ENCODE measurements at places on chromosomes 5 and 9.

- DNase-seq = no peak
Measured at GRCh38 chr5:176817841-176818377, 7.5 kb downstream of the UNC5A start.

- DNase-seq = no peak
Measured at GRCh38 chr5:96377167-96377566, 55.9 kb downstream of the PCSK1 start.

GRCh38 chr9:92739346-92739970 is 25.2 kb downstream of the BICD2 start:
- DNase-seq = no peak

GRCh38 chr5:107717816-107718215 is 47.1 kb upstream of the EFNA5 start:
- DNase-seq = no peak

DNA sequence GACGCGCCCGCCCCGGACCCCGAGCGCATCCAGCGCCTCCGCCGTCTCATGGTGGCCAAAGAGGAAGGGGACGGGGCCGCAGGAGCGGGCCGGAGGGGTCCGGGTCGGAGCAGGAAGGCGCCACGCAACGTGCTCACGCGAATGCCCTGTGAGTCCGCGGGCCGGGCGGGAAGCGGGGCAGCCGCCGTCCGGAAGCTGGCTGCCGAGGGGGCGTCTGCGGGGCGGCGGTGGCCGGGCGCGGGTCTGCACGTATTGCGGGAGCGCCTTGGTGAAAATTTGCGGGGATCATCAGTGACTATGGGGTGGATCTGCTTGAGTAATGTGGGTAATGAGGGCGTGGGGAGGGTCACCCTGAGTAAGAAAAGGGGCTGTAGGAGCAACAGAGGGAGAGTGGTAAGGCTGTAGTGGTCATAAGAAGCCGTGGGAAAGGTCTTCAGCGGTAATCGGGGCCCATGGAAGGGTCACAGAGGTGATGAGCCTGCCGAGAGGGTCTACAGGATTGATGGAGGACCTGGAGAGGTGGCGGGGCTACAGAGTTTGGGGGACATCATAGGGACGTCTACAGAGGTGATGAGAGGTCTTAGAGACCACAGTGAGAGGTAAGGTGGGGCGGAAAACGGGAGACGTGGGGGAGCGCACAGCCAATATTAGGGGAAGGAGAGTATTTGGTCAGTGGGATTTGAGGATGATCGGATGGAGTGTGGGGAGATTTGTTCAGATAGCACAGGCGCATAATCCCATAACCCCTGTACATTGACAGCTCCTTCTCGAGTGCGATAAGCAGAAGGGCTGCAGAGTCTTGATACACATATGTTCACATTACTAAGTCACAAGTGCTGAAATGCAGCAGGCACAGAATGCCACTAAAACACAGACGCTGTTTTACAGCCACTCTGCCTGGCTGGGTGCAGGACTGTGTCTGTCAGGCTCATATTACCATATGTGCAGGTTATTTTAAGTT is 819 bp downstream of the LSM11 start:
- DNase-seq = no peak

GRCh38 chr5:100647461-100648230 is 112.5 kb downstream of the FAM174A start:
- no peak for DNase-seq

DNA sequence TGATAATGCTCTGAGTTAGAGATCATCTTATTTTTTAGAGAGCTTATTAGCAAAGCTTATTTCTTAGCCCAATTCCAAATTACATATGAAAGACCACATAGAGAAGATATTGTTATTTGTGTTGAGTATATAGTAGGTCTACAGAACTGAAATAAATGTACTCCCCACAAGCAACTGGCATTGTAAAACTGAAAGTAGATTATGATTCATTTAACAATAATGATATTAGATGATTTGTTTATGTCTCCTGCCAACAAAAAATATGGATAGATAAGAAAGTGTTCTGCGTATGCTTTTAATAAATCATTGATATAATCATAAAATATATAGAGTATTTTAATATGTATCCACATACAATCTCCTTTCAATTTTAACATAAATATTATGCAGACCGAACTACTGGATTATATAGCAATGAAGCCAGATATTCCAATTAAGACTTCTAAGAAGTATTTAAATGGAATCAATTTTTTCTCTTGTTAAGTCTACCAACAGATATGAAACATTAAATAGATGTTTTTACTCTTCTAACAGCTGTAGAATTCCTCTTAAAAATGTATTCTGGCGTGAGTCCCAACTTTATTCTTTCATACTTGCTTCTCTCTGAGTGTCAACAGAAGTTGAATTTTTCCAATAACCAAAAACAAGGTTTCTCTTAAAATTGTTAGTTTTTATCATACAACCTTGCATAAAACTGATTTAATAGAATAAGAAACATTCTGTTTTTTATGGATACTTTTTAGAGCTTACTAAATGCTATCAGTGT is 15.6 kb upstream of the DAB2 start:
- DNase-seq = no peak

DNA sequence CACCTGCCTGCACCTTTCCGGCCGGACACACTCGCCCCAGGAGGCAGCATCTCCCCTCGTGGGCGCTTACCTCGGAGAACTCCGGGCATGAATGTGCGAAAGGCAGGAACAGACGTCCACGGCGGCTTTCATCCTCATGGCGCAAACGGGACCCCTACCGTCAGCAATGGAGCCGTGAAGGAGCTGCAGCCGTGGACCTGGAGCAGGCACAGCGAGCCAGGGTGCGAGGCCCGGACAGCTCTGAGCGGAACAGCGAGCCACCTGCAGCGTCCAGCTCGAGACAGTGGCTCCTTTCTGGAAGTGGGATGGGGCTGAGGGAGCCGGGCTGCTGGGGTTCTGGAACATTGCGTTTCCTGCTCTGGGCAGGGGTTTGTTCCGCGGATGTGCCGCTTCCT is 7.8 kb upstream of the SLC6A19 start:
- no peak for DNase-seq

DNA sequence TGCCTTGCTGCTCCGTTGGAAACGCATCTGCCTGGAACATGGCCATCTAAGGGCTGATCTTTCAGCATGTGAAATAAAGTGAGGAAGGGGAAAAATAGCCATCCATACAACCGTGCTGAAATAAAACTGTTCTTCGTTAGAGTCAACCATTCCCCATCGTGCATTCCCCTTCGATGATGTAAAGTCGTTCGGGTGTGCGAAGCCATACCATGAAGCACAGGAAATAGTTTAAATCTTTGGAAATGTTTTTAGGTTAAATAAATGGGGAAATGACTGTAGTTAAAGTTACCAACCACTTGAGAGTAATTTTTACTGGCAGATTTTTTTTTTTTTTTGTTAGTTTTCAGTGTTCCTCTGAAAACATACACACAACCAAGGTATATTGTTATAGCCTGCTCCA is 302.5 kb downstream of the SH3GL2 start:
- no peak for DNase-seq

DNA sequence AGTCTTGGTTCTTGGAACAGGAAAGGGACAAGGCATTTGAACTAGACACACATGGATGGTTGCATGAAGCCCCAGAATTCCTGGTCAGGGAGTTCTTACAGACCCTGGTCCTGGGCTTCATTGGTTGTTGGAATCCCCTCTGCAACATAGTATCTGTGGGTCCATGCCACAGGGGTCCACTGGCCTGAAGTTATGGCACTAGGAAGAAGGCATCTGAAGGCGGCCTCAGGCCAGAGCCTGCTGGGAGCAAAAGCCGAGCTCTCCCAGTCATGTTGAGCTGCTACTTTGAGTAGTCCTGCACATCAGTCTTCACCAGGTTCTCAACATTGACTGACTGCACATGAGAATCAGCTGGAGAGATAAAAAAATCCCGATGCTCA is 71.1 kb upstream of the PITX1 start:
- DNase-seq = no peak

GRCh38 chr5:24606971-24607370 is 37.8 kb downstream of the CDH10 start:
- no peak for DNase-seq

DNA sequence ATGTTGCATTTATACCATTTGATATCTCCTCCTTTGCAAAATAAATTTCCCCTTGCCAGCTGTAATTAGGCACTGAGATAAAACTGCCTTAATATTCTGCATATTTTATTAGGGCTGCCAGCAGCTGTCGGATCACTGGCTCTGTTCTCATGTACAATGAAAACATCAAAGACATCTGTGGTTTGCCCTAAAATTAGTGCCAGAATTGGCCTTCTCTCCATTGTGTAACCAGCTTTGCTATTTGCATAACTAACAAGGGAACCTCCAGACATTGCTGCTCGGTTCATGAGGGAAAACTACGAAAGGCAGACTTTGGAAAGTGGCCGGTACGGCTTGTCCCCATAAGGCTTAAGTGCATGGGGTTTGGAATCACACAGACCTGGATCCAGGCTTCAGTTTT is 45.5 kb upstream of the KIF2A start:
- no peak for DNase-seq

GRCh38 chr5:179771311-179771895 is 22.4 kb upstream of the LTC4S start:
- no peak for DNase-seq

DNA sequence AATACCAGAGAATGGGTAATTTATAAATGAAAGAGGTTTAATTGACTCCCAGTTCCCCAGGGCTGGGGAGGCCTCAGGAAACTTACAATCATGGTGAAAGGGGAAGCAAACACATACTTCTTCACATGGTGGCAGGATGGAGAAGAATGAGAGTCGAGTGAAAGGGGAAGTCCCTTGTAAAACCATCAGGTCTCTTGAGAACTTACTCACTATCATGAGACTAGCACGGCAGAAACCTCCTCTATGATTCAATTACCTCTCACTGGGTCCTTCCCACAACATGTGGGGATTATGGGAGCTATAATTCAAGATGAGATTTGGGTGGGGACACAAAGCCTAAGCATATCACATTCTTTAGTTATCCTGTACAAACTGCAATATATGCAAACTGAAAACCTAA is 609.4 kb downstream of the MTRR start:
- DNase-seq = no peak

DNA sequence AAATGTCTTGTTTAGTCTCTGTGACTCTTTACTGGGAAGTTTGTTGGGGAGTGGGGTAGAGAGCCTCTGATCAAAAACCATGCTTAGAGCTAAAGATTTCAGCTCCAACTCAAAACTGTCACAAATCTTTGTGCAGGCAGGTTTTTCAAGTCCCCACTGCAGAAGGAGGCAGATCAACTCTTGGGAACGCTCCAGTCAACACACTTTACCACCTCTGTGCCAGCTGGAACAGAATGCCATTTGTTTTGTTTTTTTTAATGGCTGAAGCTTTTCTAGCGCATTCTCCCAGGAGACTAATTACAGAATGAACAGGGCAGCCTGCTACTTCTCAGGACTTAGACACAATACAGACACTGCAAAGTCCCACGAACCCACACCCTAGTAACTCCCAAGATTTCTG is 17.9 kb upstream of the LHX6 start:
- DNase-seq = no peak

GRCh38 chr9:6692881-6693361 is 47.4 kb upstream of the GLDC start:
- no peak for DNase-seq

- no peak for DNase-seq
Measured at GRCh38 chr5:115920171-115920725, 42.0 kb upstream of the LVRN start.

- no peak for DNase-seq
Measured at GRCh38 chr5:133402775-133403174, 209.6 kb downstream of the FSTL4 start.
